H9 (cell line): ENCODE measurements at places on chromosomes 3 and 15.
A peak's percentile ranks its signal among the peaks of the same experiment; 100 is the strongest.

DNA sequence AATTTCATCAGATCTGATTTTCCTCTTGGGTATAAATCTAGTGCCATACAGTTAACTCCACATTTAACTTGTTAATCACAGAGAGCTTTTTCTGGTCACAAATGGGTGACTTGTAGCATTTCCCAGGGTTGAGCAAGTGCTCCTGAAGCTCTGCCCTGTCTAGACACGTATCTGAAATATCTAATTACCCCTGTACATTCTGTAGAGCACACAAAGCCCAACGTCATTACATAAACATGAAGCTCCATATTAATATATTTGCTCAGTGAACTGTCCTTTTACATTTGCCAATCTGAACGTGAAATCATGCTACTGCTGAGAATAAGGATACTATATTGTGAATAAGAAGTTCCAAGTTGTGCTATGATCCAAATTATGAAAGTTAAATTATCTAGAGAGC lies 49.0 kb downstream of the THBS1 start:
- DNase-seq, result no peak

DNA sequence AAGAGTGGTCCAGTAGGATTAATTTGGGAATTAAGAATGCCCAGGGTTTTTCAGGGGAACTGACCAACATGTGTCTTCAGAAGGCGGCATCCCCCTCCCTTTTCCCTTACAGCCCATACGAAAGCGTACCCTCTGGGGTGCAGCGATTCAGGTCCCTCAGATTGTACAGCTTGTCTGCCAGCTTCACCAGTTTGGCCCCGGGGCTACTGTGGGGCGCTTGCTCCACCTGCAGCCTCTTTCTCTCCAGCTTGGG lies 848 bp downstream of the HDDC3 start:
- no peak for DNase-seq

DNA sequence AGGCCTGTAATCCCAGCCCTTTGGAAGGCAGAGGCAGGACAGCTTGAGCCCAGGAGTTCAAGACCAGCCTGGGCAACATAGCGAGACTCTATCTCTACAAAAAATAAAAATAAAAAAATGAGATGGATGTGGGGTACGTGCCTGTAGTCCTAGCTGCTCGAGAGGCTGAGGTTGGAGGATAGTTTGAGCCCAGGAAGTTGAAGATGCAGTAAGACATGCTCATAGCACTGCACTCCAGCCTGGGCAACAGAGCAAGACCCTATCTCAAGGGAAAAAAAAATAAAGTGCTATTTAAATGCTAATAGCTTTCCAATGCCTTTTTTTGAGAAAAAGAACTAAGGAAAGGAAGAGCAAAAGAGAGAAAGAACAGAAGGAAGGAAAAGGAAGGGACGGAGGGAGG lies 94.5 kb downstream of the MAGI1 start:
- no peak for DNase-seq

GRCh38 chr15:89751748-89752147 lies 699 bp upstream of the MESP1 start:
- DNase-seq, result no peak

DNA sequence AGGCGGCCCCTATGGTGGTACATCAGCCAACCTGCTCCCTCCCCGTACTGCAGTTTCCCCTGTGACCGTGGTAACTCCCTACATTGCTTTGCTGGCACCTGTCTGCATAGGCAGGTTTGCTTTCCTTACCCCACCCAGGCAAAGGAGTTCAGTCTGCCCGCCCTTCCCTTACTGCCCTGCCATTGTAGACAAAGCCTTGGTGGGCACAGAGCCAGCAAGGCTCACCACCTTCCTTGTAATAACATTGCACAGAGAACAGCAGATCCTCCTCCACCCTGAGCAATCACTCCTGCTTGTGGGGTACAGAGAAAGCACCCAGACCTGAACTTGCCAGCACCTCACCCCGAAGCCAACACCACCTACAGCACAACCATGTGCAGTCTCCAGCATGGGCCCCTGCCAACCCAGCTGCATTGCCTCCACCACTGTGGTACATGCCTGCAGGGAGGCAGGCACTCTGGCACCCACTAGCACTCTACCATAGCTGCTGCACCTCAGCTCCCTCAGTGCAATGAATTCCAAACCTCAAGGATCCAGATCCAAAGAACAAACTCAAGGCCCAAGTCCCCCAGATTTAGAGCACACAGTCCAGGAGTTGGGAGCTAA lies 192.7 kb upstream of the KCNMB2 start:
- no peak for DNase-seq

- DNase-seq, result no peak
Measured at GRCh38 chr15:59798605-59798917, 109.4 kb upstream of the BNIP2 start.

- no peak for DNase-seq
Measured at GRCh38 chr3:43902415-43902814, 211.7 kb downstream of the ABHD5 start.

DNA sequence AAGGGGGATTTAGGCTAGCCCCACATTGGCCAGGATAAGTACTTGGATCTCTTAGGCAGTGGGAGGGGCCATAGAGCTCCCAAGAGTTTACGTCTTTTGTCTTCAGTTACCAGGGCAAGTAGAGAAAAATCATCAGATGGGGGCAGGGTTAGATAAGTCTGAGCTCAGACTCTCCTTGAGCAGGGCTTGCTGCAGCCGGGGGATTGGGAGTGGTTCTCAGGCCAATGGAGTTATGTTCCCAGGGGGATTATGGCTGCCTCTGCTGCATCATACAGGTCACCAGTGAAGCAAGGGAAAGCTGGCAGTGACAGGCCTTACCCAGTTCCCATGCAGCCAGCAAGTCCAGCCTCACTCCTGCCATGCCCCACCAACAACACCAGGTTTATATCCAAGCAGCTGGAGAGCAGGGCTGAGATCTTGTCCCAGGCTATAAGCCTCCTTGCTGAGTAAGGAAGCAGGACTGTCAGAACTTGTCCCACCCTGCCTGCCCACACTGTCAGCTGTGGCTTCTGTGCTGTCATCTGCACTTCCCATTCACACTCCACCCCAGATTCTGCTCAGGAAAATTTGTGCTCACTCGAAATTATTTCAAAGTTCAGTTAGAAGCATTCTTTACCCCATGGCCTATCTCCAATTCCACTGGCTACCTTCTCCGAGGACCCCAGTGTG lies 215.3 kb downstream of the FAM43A start:
- DNase-seq, result no peak

DNA sequence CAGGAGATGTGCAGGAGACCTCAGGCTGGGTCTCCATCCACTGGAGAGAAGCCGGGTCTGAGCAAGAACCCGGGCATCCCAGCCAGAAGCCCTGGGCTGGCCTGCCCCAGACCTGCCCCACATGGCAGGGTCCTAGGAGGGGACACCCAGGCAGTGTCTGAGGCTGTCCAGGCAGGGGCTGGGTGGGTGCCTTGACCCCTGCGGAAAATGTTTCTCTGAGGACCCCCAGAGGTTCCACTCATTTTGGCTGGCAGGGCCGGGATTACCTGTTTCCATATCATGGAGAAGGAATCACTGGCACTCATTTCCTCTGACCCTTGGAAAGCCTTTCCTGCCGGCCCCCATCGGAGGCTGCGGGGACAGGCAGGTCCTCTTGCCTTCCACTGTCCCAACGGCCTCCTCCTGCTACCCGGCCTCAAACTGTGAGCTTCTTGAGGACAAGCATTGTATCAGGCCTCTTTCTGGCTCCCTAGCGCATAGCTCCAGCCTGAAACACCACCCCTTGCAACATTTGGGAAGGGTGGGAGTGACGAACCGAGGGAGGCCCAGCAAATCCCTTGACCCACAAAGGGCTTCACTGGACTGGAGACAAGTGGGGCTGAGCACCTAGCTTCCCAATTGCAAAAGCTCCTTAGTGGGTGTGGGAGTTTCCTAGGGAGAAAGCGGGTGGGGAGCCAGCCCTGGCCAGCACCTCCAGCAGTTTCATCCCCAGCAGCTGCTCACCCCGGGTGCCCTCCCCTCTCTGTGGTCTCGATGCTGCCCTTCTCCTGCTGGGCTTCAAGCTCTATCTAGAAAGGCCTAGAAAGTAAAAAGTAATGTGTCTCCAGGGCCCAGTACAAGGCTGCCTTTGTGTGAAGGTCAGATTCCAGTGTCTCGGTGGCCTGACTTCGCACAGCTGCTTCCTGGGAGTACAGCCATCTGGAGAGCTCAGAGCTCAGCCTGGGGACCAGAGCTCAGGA lies 29.7 kb downstream of the ACSBG1 start:
- DNase-seq, result peak; percentile 21

- DNase-seq, result no peak
Measured at GRCh38 chr15:93067649-93068085, 21.3 kb downstream of the RGMA start.

GRCh38 chr3:65334045-65334665 lies 646.4 kb upstream of the ADAMTS9 start:
- peak; percentile 32 for DNase-seq

DNA sequence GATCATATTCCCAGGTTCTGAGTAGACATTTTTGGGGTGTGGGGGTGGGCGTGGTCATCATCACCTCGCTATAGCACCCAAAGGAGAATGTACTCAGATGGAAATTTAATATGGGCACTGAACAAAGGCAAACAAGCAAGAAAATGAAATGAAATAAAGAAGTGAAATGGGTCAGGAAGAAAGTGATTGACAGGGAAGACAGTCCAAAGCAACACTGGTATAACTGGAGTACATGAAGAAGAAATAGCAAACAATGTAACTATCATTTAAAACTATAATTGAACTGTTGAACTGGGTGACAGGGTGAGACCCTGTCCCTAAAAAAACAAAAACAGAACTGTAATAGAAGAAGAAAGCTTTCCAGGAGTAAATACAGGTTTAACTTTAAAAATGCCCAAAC lies 24.8 kb downstream of the RPL39L start:
- DNase-seq, result no peak

DNA sequence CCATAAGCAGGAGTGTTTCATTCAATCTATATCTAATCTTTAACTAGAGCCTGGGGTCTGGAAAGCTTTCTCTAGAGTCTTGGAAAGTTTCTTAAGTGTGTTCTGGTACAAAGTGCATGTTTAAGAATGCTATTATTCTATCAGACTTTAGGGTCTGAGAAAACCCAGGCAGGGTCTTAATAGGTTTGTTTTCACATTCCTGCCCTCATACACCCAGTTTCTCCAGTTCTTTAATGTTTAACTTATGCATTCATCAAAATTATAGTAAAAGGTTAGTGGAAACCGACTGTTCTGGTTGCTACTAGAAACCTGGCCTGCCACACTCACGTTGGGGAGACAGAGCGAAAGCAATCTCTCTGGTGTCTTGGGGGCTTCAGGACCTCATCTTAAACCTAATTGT lies 102.9 kb upstream of the WDR72 start:
- no peak for DNase-seq

DNA sequence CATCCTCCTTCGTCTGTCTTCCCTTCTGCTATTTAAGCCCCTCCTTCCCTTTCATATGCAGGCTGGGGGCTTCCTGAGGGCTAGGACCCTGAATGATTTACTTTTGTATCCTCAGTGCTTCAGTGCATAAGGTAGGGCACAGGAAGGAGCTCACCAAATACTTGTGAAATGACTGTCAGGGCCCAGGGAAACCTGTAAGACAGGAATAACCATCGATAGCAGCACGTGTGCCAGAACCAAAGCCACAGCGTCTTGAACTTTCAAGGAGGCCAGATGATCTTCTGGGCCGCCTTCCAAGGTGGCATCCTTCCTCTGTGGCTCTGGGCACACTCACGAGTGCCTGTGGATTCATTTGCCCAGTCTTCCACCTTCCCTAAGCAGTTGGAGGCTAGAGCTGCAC lies 3.9 kb downstream of the TMED3 start:
- no peak for DNase-seq

DNA sequence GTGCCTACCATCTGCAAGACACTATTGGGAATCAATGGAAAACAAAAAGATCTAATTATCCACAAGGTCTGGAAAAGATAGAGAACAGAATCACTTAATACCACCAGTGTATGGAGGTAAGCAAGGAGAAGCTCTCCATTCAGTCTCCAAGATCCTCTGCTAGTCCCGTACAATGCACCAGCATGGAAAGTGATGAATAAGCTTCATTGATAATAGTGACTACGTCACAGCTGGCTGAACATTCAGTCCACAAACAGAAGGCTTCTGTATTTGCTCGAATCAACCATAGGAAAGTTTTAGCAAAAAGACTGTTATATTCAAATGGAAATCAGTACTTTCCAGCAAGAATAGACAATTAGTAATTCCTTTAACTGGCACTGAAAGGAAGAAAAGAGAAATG lies 42.9 kb downstream of the IGSF11 start:
- no peak for DNase-seq

GRCh38 chr3:19738846-19739245 lies 195.2 kb downstream of the EFHB start:
- no peak for DNase-seq
